Osteocyte (in vitro differentiated cells): ENCODE measurements at places on chromosomes 2 and 18. TPM values are rescaled to one million over a fixed set of nuclear protein-coding genes. Genes with fewer than 3 reads are reported as not detected.

GRCh38 chr2:19377717-19378116 is 19.3 kb upstream of the OSR1 start:
- no peak overlapping the region for H3K27ac ChIP-seq
- peaks cover 3% of the 10 kb centered on the region for H3K36me3 ChIP-seq
- H3K27me3 ChIP-seq: peaks cover 56% of the 10 kb centered on the region
- no peak overlapping the region for H3K4me3 ChIP-seq

DNA sequence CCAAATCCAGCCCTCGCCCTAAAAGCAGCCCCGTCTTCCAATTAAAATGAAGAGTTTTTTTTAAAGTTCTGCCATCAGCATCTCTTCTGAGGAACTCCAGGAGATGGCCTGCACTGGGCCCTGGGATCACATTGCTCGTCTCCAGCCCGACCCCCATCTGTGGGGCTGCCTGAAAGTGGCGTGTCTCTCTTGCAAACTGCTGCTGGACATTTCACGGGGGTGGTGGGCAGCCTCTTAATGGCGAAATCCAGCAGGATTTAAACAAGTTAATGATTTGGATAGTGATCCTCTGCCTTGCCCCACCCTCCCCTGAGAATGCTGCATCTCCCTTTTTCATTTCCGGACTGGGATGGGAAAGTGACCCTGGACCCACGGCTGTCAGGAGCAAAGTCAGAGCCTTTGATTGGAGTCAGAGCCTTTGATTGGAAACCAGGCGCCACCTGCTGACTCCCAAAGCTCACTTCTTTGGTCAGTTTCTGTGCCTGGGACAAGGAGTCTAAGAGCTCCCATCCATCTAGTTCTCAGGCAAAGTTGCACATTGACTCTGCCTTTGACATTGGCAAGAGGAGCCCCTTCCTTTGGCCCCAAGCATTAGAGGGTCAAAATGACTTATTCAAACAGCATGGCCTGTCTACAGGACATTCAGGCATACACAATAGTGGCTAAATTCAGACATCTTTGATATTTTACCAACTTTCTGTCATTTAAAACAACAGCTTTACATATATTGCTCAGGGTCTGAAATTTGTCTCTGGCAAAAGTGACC is 155.2 kb downstream of the SH3BP4 start:
- peak; percentile 86 for DNase-seq
- no peak overlapping the region for H3K4me3 ChIP-seq
- H3K36me3 ChIP-seq: no peaks in the 10 kb centered on the region
- peaks cover 25% of the 10 kb centered on the region for H3K4me1 ChIP-seq
- H3K27me3 ChIP-seq: peaks cover 3% of the 10 kb centered on the region

GRCh38 chr2:234701421-234701820 is 204.5 kb upstream of the ARL4C start:
- peaks cover 9% of the 10 kb centered on the region for H3K4me1 ChIP-seq
- H3K27me3 ChIP-seq: no peaks in the 10 kb centered on the region
- DNase-seq: peak; percentile 66
- no peak overlapping the region for H3K4me3 ChIP-seq

- H3K4me3 ChIP-seq: no peak overlapping the region
- no peak overlapping the region for H3K27ac ChIP-seq
- DNase-seq: no peak
Measured at GRCh38 chr2:153819074-153819473, 52.6 kb upstream of the GALNT13 start.

ALLC gene
- total RNA-seq: not detected in 2 replicates

CDK15 gene
- total RNA-seq: 0.47 and 0.70 TPM in 2 replicates

- no peak overlapping the region for H3K27ac ChIP-seq
- H3K4me1 ChIP-seq: no peaks in the 10 kb centered on the region
- no peak overlapping the region for H3K4me3 ChIP-seq
Measured at GRCh38 chr2:123532994-123533393, 492.1 kb upstream of the CNTNAP5 start.

FBXO36 gene
- total RNA-seq: 3.7 and 4.8 TPM in 2 replicates

DNA sequence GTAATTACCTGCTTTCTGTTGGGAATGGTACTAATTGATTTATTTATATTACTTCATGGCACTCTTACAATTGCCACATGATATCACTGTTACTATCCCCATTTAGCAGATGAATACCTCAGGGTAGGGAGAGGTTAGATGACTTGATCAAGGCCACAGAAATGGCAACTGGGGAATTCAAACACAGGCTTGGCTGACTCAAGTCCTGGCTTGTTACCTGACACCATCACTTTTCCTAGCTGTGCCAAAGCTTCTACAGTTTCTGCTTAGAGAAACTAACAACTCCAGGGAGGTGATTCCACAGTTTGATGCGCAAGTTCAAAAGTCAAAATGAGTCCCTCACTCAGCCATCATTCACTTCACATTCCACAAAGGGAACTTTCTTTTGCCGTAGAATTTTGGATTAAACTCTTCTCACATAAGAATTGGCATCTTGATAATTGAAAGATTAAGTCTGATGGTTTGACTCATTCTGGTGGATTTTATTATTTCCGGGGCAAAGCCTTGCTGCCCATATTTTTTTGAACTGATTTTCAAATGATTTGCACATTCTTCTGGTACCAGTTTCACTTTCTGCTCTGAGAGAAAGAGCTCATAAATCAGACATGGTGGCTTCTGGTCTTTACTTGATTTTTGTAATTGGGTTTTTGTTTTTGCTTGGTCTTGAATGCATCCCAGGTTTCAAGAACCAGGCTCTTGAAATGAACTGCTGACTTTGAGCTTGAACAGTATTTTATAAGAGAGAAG is 656.8 kb downstream of the BCL11A start:
- no peak overlapping the region for H3K27ac ChIP-seq
- H3K4me1 ChIP-seq: no peaks in the 10 kb centered on the region
- H3K27me3 ChIP-seq: no peaks in the 10 kb centered on the region
- no peak for DNase-seq
- H3K36me3 ChIP-seq: no peaks in the 10 kb centered on the region

DOK6 gene
- 3.0 and 4.6 TPM in 2 replicates for total RNA-seq

DNA sequence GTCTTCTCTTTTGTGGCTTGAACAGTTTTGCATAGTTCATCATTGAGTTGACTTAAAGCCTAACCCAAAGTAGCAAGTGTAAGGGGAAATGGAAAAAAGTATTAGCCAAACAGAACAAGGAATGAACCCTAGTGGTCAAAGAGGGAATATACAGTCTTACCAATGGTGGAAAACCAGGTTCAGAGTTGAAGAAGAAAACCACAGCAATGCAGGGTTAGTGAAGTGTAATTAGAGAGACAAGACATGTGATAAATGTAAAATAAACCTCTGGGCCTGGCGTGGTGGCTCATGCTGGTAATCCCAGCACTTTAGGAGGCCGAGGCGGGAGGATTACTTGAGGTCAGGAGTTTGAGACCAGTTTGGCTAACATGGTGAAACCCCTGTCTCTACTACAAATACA is 2.4 kb downstream of the TTN start:
- H3K36me3 ChIP-seq: no peaks in the 10 kb centered on the region
- no peak overlapping the region for H3K27ac ChIP-seq
- H3K27me3 ChIP-seq: peaks cover 16% of the 10 kb centered on the region
- no peak for DNase-seq
- no peaks in the 10 kb centered on the region for H3K4me1 ChIP-seq
- no peak overlapping the region for H3K4me3 ChIP-seq

TUBA4B gene
- not detected in 2 replicates for total RNA-seq

- H3K4me3 ChIP-seq: no peak overlapping the region
- H3K36me3 ChIP-seq: no peaks in the 10 kb centered on the region
- no peaks in the 10 kb centered on the region for H3K27me3 ChIP-seq
- no peak overlapping the region for H3K27ac ChIP-seq
- DNase-seq: no peak
Measured at GRCh38 chr2:152402780-152403759, 68.1 kb downstream of the FMNL2 start.

GRCh38 chr2:202157211-202157990 is 81.0 kb downstream of the SUMO1 start:
- H3K27me3 ChIP-seq: no peaks in the 10 kb centered on the region
- no peak for DNase-seq
- H3K4me1 ChIP-seq: peaks cover 5% of the 10 kb centered on the region
- H3K36me3 ChIP-seq: no peaks in the 10 kb centered on the region
- no peak overlapping the region for H3K4me3 ChIP-seq
- no peak overlapping the region for H3K27ac ChIP-seq

DNA sequence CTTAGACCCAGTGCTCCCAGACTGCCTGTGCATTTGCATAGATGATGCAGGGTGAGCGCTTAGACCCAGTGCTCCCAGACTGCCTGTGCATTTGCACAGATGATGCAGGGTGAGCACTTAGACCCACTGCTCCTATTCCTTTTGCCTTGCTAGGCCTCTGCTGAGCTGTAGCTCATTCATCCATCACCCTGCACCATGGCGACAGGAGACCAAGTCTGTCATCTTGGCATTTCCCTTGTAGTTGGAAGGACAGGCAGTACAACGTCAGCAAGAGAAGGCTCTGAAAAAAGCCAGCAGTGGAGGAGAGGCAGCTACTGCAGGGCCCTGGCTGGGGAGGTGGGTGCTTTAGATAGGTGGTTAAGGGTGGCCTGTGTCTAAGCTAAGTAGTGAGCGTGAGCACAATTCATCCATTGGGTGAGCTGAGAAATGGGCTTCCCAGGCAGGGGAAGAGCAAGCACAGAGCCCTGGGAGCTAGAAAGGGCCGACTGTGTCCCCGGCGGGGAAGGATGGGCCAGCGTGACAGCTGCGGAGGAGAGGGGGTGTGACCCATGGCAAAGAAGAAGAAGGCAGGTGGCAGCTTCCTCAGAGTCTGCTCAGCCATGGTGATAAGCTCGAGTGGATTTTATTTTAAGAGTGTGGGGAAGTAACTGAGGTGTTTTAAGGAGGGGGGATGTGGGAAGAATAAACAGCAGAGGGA is 108.8 kb downstream of the LPIN1 start:
- peaks cover 4% of the 10 kb centered on the region for H3K27me3 ChIP-seq
- H3K4me1 ChIP-seq: no peaks in the 10 kb centered on the region
- H3K27ac ChIP-seq: no peak overlapping the region
- no peak for DNase-seq
- peaks cover 4% of the 10 kb centered on the region for H3K36me3 ChIP-seq

DNA sequence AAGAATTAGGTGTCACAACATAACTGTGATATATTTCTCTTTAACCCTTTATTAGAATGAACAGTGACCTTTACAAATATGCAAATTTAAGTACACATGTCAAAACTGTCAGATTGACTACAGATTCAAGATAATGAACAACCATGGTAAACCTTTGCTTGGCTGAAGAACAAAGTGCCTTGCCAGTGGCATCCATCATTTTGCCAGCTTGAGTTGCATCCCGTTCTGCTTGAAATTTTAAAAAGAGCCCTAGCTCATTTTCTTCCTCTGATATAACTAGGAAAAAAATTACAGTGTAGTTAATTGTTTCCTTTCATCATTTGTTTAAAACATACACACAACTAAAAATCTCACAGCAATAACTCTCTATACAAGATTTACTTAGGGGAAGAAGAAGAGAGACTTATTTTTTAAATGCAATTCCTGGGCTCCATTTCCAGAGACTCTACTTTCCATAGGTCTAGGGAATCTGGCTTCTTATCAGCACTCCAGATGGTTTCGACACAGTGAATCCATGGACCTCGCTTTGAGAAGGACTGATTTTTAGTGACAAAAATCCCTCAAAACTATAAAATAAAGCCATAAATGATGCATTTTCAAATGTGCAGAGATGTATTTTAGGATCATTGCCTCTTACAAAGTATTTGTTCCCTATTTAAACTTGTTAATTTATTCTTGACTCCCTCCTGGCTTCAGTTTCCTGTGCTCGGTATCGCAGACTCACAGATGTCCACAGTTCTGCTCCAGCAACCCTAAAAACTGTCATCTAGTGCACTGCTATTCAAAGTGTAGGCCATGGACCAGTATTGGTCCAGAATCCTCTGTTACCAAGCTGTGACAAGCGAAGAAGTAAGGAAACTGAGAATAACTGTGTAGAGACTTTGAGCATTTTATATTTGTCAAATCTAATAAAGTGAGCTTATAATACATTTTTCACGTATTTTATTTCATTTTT is 50.1 kb downstream of the ICA1L start:
- H3K36me3 ChIP-seq: no peaks in the 10 kb centered on the region
- DNase-seq: no peak
- H3K4me1 ChIP-seq: peaks cover 16% of the 10 kb centered on the region
- H3K27me3 ChIP-seq: no peaks in the 10 kb centered on the region
- H3K27ac ChIP-seq: no peak overlapping the region

GRCh38 chr2:131076707-131077106 is 16.6 kb downstream of the FAM168B start:
- H3K4me1 ChIP-seq: peaks cover 1% of the 10 kb centered on the region
- H3K27ac ChIP-seq: no peak overlapping the region
- DNase-seq: no peak
- peaks cover 45% of the 10 kb centered on the region for H3K36me3 ChIP-seq
- H3K4me3 ChIP-seq: no peak overlapping the region

DNA sequence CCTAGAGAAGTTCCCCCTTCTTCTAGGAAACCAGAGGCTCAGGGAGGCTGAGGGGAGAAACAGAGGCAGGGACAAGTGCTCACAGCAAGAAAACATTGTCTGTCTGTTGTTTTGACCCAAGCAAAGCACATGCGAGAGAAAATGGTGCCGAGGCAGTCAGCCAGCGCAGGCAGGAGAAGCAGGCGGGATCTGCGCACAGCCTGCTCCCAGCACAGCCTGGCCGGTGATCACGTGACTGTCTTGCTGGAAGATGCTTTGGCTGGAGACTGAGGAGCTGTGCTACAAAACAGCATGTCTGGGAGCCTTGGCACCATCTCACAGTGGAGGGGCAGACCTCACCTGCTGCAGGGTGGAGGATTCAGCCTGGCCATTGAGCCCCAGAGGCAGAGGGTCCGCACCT is 93.7 kb upstream of the MYCN start:
- no peak for DNase-seq
- H3K4me3 ChIP-seq: no peak overlapping the region
- no peaks in the 10 kb centered on the region for H3K27me3 ChIP-seq

GRCh38 chr2:221546505-221547225 is 25.4 kb downstream of the EPHA4 start:
- H3K4me3 ChIP-seq: no peak overlapping the region
- no peak overlapping the region for H3K27ac ChIP-seq
- H3K36me3 ChIP-seq: no peaks in the 10 kb centered on the region
- no peaks in the 10 kb centered on the region for H3K27me3 ChIP-seq
- peaks cover 5% of the 10 kb centered on the region for H3K4me1 ChIP-seq

AP1S3 gene
- total RNA-seq: 3.1 and 3.5 TPM in 2 replicates

CPO gene
- total RNA-seq: not detected in 2 replicates
